ENCODE measurements at places on chromosomes 7 and 10. TPM values are rescaled to one million over a fixed set of nuclear protein-coding genes. Genes with fewer than 3 reads are reported as not detected.

GRCh38 chr10:25263931-25264330 lies 89.1 kb downstream of the GPR158 start:
- no peak for DNase-seq

- DNase-seq: peak; percentile 75
Measured at GRCh38 chr7:23261843-23262452, 15.4 kb downstream of the GPNMB start.

DNA sequence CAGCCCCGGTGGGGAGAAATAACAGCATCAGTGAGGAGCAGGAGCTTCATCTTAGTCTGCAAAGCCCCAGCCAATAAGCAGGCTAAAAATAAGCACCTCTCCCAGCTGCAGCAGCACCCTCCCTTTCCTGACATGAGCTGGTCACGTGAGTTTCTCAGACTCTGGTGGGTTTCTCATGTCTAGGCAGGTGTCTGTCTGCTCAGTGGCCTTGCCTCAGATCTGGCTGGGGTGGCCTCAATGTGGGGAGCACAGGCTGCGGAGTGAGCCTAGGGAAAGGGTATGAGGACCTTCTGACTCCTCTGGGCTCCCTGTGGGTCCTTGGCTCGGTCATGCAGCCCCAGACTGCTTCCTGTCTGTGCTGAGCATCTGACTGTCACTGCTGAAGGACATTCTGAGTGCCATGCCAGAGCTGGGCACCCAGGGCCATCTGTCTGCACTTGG lies 81.6 kb upstream of the LRRC4 start:
- DNase-seq: no peak

Gene NEBL
- 257 TPM for polyA plus RNA-seq

- DNase-seq: no peak
Measured at GRCh38 chr7:16951483-16952080, 69.8 kb upstream of the AGR3 start.

Measured in right cardiac atrium (tissue), 5 donors.